ENCODE measurements at places on chromosomes 6 and 20.
A peak's percentile ranks its signal among the peaks of the same experiment; 100 is the strongest.

GRCh38 chr6:44133003-44133931 is 5.9 kb downstream of the TMEM63B start:
- no peak for DNase-seq

- DNase-seq: peak; percentile 43
These were observed 118.8 kb upstream of the TRAF3IP2 start for GRCh38 chr6:111724505-111724904.

- no peak for DNase-seq
These were observed 58.1 kb downstream of the EPB41L2 start for GRCh38 chr6:131004936-131005335.

DNA sequence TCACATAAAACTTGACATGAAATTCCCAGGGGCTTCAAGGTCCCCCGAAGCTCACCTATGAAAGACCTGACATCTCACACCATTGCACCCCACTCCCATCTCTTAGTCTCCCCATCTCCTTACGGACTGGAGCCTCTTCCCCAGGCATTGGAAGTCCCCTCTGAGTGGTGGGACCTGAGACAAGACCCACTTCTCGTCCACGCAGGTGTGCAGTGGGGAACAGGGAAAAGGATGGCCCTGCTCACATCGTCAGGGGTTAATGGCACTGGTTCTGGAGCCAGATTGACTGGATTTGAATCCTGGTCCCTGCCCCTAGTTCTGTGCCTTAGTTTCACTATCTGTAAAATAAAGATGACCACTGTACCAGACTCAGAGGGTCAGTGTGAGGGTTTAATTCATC is 15.5 kb downstream of the ADGRF1 start:
- DNase-seq: no peak

- DNase-seq: no peak
These were observed 236.9 kb upstream of the JAG1 start for GRCh38 chr20:10910535-10911178.

GRCh38 chr20:41048461-41049301 is 20.1 kb downstream of the TOP1 start:
- DNase-seq: no peak

GRCh38 chr6:7170117-7170732 is 62.5 kb downstream of the RREB1 start:
- no peak for DNase-seq

- DNase-seq: no peak
These were observed 85.9 kb downstream of the THBS2 start for GRCh38 chr6:169167581-169168301.

- no peak for DNase-seq
These were observed 1.8 kb downstream of the TUBB1 start for GRCh38 chr20:59020938-59021551.

- DNase-seq: no peak
These were observed 64.5 kb downstream of the CTNNBL1 start for GRCh38 chr20:37758332-37758731.

GRCh38 chr6:1801401-1801800 is 191.7 kb downstream of the FOXC1 start:
- DNase-seq: no peak

- DNase-seq: no peak
These were observed 59.1 kb downstream of the KIF16B start for GRCh38 chr20:16514140-16514539.

- no peak for DNase-seq
These were observed 350.2 kb upstream of the IMPG1 start for GRCh38 chr6:76422511-76423213.

DNA sequence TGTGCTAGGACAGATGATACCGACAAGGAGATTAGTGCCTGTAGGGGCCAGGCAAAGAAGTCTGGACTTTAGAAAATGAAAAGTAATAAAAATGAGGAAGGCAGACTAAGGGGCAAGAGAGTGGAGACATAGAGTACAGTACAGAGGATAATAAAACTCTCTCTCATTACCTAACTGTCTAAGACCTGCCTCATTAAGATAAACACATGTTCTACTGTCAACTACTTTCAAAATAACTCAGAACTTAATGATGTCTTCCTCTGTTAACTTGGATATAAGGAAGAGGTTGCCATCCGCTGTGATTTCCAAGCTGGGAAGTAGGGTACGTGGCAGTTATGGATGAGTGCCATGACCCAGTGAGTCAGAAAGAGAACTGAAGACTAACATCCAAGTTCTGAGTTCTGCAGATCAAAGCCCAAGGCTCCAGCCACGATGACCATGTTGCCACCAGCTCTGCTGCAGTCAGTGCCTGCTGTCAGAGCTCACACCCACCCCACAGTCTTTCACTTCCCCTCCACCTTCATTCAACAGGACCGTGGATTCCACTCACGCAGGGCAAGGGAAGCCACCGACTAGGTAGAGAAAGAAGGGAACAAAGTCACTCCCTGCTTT is 81.8 kb downstream of the KIF16B start:
- DNase-seq: no peak

Data from GM13977 (cell line).